ENCODE measurements at places on chromosomes 7 and 10.

DNA sequence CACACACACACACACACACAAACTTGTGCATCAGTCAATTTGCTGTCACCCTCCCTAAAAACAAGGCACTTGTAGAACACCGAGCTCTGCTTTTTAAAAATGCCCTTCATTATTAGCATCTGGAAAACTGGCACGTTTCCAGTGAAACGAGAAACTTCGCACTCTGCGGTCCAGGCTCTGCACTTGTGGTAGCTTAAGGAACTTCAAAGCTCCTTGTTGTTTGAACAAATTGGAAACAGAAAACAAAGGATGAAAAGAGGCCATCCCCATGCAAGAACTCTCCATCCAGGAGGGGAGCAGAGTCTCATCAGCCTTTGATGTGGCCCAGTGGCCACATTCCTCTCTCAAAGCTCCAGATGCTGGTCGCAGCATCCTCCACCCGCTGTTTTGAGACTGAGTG is 105.1 kb downstream of the C10orf90 start:
- DNase-seq = no peak

- no peak for DNase-seq
These were observed 16.5 kb upstream of the DDIT4 start for GRCh38 chr10:72257051-72257892.

GRCh38 chr10:4201866-4202825 is 417.1 kb upstream of the KLF6 start:
- no peak for DNase-seq

DNA sequence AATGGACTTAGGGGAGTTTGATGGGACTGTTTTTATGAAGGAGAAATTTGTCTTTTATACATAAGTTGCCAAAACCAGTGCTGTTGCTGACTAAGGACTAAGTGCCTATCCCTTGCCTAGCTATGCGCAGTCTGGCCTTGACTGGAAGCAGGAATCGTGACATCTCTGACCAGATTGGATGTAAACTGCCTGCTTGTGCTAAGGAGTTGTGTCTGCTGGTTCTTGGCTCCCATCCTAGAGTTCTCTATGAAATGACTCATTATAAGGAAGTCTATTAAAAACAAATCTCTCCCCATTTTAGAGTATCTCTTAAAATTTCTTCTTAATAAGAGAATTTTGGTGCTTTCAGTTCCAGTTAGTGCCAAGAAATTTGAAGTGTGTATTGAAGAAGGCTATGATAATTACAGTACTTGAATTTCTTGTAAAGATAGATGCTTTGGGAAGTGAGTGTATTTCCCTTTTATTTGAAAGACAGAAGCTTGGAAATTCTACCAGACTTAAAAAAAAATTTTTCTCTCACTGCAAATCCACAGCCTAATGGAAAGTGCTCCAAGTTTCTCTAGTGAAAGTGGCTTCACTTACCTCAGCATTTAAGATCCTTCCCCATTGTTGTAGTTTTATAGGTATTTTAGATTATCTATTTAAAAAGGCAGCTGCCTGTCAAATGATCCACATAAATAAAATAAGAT is 77.6 kb downstream of the BICC1 start:
- peak; percentile 87 for DNase-seq

GRCh38 chr7:30335763-30336487 is 51.5 kb downstream of the ZNRF2 start:
- DNase-seq = no peak

DNA sequence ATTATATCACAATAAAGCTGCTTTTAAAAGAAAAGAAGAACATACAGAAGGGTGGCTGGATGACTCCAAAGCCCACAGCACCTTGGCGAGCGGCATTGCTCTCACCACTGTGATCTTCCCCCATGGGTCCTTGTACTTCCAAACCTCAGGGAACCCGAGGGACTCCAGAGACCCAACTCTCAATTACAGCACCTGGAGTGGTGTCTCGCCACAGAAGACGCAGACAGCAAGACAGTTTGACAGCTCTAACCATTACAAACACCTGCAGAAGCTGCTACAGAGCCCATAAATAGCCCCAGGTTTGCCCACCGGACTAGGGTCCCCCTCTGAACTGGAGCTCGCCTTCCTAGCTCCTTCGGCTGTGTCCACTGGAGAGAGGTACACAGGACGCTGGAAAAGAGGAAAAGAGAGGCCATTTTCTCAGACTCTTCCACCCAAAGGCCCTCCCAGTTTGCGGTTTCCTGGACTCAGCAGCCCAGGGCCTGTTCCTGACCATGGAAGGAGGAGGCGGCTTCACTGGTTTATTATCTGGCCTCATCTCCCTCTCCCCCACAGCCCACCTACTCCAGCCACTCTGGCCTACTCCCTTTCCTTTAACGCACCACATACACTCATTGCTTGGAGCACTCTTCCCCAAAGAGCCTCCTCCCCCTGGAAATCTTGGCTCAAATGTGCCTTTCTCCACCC is 1.9 kb downstream of the PIK3AP1 start:
- DNase-seq = no peak
